ENCODE measurements at places on chromosomes 11 and 22.

GRCh38 chr11:61718621-61719302 is 33.7 kb upstream of the MYRF start:
- DNase-seq = peak; percentile 53

DNA sequence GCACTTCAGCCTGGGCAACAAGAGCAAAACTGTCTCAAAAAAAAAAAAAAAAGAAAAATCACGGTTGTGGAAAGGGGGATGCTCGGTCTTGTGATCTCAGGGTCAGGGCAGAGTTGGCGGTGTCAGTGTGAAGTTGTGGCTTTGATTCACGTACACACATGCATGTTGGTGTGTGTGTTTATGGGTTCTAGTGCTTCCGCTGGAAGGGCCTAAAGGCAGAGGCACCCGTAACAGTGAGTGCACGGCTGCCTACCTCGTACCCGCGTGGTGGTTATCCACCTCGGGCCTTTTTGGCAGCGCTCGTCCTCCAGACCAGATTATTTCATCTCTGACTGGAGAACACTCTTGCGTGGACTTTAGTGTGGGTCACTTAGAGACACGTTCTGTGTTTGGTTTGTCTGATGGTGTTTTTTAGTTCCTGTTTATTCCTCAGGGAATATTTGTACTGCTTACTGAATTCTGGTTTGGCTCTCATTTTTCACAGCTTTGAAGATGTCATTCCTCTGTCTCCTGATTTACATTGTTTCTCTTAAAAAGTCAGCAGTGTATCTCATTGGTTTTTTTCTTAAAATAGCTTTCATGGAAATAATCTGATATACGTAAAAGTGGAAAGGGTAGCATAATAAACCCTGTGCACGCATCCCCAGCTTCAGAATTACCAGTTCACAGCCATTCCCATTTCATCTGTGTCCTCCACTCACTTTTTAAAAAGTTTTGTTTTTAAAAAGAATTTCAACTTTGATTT is 15.6 kb downstream of the ZBED4 start:
- DNase-seq = no peak

- DNase-seq = no peak
Measured at GRCh38 chr11:21485006-21485405, 707.9 kb upstream of the ANO5 start.

DNA sequence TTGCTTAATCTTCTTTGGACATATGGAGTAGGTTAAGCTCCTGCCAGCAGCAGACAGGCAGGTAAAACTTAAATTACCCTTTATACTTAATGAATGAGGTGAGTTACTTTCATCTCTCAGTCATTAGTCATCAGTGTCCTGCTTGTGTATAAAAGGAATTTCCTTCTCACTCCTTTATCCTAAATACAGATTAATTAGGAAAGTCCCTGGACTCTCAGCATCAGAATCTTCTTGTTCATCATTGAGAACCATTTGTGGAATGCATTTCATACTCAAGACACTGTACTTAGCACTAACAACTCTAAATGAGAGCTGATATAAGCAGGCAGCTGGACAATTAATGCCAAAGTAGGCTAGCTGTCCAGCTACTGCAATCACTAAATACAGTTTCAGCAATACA is 630.4 kb downstream of the METTL15 start:
- DNase-seq = no peak

DNA sequence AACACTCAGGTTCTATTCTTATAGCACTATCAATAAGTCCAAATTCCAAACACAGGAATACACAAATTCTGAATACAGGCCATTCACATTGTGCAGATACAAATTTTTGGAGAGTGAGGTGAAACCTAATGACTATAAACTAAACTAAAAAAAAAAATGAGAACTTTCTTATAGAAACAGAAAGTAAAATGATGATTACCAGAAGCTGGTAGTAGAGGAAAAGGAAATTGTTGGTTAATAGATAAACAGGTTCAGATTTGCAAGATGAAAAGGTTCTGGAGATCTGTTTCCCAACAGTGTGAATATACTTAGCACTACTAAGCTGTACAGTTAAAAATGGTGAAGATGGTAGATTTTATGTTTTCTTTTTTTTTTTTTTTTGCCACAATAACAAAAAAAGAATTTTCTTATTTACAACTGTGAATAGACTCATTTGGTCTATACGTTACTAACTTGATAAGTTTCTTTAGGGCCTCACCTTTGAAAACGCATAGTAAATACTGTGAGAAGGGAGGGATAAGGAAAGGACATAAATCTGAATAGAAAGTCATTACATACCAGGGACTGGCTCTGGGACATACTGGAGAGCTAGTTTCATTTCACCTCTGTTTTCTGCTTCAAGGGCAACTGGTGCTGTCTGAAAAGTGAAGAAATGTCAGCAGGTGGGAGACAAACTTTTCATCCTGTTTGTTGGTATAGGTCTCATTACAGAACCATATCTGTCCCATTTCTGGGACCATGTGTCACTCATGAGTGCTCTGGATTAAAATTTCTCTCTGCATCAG is 14.2 kb upstream of the CCDC89 start:
- DNase-seq = no peak

- DNase-seq = no peak
Measured at GRCh38 chr11:2089536-2090165, 49.5 kb downstream of the IGF2 start.

- no peak for DNase-seq
Measured at GRCh38 chr22:22022255-22022840, 39.8 kb upstream of the TOP3B start.

- no peak for DNase-seq
Measured at GRCh38 chr11:92739491-92739890, 230.0 kb upstream of the MTNR1B start.

GRCh38 chr11:76123248-76123647 is 83.1 kb downstream of the WNT11 start:
- DNase-seq = no peak

DNA sequence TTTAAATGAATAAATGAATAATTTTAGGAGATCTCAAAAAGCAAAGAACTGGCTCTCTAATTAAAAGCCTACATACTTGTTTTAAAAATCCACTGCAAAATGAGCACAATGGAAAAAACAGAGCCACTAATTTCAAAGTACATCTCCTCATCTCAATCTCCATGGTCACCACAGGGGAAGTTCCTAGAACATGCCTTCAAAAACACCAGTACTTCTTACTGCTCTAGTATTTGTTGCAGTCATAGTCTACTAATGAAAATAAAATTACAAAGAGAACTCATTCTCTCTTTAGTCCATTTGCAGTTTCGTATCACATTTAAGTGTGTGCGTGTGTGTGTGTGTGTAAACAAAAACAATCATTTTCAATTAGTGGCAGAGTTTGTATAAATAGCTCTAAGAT is 54.0 kb downstream of the PIK3C2A start:
- no peak for DNase-seq

- DNase-seq = no peak
Measured at GRCh38 chr11:5348551-5349194, 2.6 kb upstream of the OR51B6 start.

DNA sequence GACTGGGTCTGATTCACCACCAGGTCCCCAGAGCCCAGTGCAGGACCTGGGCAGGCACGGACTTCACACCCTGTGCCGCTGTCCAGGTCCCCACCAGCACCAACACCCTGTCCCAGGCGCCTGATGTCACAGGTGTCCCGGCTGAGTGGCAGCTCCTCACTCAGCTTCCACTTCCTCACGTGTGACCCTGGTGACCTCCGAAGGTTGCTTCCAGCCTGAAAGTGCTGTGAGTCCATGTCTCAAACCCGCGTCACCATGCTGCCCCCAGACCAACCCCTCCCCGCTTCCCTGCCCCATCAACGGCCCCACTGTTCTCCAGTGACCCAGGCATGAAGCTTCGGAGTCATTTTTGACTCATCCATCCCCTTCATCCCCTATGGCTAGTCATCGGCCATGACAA is 25.7 kb upstream of the PICK1 start:
- no peak for DNase-seq

DNA sequence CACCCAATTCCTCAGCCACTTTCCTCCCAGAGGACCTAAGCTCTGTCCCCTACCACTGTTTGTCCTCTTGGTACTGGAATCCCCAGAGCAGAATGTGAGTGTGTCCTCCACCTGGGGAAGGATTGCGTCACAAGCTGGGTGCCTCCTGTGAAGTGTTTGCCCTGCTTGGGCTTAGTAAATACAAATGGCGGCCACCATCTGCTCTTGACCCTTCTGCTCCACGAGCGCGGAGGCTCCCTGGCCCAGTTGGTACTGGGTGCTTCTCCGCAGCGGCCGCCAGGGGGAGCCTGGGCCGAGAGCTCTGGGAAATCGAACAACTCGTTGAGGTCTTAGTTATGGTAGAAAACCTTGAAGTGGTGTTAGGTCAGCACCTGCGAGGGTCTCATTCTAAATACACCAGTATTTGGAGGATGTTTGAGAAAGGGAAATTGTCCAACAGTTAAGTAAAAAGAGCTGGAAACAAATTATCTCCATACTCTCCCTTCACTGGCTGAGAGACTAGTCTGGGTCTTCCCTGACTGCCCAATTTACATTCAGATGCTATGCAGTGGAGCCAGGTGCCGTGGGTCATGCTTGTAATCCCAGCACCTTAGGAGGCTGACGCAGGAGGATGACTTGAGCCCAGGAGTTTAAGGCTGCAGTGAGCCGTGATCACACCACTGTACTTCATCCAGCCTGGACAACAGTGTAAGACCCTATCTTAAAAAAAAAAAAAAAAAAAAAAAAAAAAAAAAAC is 74.6 kb upstream of the TEAD1 start:
- DNase-seq = no peak

DNA sequence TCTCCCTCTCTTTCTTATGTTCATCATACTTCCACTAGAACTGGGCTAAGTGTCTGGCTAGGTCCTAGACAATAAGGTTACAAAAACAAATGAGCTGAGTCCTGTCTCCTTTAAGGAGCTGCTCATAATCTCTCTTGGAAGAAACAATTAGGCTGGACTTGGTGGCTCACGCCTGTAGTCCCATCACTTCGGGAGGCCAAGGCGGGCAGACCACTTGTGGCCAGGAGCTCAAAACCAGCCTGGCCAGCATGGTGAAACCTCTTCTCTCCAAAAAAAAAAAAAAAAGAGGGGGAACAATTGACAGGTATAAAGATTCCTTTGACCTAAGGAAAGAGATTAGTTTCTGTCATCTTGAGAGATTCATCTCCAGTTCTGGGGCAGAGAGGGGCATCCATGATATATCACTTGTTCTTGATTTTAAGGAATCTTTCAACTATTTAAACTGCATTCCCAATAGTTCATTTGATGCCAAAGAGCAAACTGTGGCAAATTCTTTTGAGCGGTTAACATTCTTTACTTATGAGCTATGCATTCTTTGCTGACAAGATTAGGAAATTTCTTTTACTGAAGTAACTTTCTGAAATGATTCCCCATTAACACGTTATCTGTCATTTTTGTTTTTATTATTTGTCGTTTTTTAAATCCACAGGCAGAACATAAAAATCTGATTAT is 125.5 kb downstream of the C11orf87 start:
- no peak for DNase-seq

DNA sequence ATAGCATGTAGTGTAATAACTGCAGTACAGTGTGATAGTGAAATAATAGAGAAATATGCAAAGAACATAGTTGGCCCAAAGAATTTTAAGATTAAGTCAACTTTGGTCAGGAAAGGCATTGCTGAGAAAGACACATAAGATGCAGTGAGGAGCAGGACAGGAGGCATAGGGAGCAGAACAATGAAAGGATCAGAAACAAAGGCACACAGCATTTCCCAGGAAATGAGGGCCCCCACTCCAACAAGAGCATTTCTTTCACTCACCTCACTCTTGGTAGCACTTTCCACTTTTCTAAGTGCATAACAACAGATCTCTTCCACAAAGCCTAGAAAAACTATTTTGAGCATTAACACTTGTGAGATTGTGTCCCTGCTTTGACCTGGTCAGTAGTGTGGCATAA is 238.4 kb upstream of the FAT3 start:
- no peak for DNase-seq

- DNase-seq = no peak
Measured at GRCh38 chr11:122789907-122790306, 48.4 kb upstream of the CRTAM start.

GRCh38 chr11:37088573-37088910 is 490.5 kb upstream of the RAG2 start:
- no peak for DNase-seq

GRCh38 chr11:110362971-110363509 is 66.6 kb upstream of the RDX start:
- DNase-seq = no peak

- DNase-seq = no peak
Measured at GRCh38 chr11:111443640-111444039, 64.6 kb upstream of the POU2AF1 start.

DNA sequence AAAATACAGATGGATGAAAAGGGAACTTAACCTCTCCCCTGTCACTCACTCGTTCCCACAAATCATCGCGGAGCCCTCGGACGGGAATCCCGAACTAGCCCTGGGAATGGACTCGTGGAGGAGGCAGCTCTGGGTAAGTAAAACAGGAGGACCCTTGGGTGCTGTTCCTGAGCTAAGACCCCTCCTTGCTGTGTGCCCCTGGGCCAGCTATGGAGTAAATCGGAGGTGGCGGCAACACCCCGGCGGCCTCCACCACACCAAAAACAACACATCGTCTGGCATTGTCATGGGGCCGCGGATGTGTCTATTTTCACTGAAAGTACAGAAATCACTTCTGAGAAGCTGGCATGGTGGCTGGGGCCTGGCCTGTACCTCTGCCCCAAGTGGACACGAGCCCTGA is 12.1 kb downstream of the CPT1A start:
- DNase-seq = no peak

DNA sequence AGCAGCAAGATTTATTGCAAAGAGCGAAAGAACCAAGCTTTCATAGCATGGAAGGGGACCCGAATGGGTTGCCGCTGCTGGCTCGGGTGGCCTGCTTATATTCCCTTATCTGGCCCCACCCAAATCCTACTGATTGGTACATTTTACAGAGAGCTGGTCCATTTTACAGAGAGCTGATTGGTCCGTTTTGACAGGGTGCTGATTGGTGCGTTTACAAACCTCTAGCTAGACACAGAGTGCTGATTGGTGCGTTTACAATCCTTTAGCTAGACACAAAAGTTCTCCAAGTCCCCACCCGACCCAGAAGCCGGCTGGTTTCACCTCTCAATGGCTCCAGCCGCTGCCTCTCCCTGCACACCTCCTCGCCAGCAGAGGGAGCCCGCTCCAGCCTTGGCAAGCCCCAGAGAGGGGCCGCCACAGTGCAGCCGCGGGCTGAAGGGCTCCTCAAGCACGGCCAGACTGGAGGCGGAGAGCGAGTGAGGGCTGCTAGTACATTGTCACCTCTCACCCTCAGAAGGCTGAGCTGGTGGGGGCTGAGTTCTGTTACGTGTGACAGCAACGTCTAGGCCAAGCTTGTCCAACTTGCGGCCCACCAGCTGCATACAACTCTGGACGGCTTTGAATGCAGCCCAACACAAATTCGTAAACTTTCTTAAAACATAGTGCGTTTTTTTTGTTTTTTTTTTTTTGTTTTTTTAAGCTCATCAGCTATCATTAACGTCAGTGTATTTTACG is 8.7 kb downstream of the PTH start:
- no peak for DNase-seq
